Left cardiac atrium (tissue), 4 donors: ENCODE measurements at places on chromosomes 3 and 15.
A peak's percentile ranks its signal among the peaks of the same experiment; 100 is the strongest.

GRCh38 chr15:73813589-73813988 is 59.8 kb upstream of the TBC1D21 start:
- DNase-seq, result no peak

DNA sequence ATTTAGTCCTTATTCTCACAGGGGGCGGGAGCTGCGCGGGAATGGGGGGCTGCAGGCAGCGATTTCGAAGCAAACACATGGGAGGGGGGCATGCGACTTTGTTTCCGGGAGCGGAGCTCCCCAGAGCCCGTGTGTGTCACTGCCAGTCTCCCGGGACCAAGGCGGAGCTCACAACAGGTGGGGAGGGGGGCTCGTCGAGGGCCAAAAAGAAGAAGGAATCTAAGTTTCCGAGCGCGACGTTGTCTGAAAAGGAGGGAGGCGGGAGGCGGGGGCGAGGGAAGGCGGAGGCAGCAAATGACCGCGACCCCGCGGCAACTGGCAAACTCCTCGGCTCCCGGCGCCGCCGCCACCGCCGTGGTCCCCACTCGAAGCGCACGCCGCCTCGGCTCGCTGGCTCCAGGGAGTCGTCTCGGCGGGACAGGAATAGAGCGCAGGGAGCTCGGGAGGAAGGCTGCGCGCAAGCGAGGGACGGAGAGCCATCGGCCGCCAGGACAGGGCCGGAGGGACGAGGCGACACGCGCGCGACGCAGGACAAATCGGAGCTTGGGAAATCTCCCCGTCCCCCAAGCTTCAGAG is 1.4 kb downstream of the FOXP1 start:
- DNase-seq, result peak; percentile 65

GRCh38 chr15:44735482-44736180 is 697 bp upstream of the TRIM69 start:
- DNase-seq, result peak; percentile 64

GRCh38 chr3:33868309-33868708 is 69.9 kb downstream of the PDCD6IP start:
- no peak for DNase-seq

GRCh38 chr15:35054380-35054779 is 30.7 kb downstream of the NANOGP8 start:
- no peak for DNase-seq

- DNase-seq, result no peak
These were observed 73.3 kb downstream of the SYNPR start for GRCh38 chr3:63351159-63352007.

DNA sequence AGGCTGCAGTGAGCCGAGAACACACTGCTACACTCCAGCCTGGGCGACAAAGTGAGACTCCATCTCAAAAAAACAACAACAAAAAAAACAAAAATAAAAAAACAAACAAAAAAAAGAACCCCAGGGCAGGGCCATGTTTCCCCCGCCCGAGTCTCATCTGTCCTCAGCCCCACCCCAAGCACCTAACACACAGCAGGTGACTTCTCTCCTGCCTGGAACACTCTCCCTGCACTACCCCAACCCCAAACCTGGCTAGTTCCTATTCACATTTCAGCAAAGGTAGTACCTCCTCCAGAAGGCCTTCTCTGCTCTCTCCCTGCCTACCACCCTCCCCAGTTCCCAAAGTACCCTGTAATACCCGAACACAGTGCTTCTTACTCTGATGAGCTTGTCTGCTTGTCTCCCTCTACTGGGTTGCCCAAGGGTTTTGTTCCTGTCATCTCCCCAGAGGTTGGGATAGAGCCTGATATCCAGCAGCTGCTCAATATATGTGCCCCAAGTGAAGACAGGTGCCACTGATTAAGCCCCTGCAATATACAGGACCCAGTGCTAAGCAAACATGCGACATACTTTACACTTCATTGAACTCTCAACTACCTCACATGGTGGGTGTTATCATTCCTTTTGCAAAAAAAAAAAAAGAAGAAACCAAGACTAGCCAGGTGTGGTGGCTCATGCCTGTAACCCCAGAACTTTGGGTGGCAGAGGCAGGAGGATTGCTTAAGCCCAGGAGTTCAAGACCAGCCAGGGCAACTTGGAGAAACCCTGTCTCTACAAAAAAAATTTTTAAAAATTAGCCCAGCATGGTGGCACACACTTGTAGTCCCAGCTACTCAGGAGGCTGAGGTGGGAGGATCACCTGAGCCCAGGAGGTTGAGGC is 103.6 kb downstream of the DAPK2 start:
- DNase-seq, result no peak

GRCh38 chr3:62143843-62144450 is 229.4 kb downstream of the FEZF2 start:
- no peak for DNase-seq

GRCh38 chr3:191997579-191998268 is 536.8 kb downstream of the PYDC2 start:
- DNase-seq, result no peak

GRCh38 chr15:80310776-80311175 is 58.8 kb upstream of the CTXND1 start:
- no peak for DNase-seq
